ENCODE measurements at places on chromosomes 11 and 22.

DNA sequence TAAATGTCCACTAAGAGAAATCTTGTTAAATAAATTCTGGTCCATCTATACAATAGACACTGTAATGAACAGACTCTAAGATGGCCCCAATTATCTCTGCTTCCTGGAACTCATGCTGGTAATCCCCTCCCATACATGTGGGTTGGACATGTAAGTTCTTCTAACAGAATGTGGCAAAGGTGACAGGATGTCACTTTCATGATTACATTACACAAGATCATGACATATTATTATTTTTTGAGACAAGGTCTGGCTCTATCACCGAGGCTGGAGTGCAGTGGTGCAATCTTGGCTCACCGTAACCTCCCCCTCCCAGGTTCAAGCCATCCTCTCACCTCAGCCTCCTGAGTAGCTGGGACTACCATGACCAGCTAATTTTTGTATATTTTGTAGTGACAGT lies 14.6 kb upstream of the NDUFC2 start:
- no peak for DNase-seq

GRCh38 chr11:134157451-134157850 lies 66.3 kb downstream of the NCAPD3 start:
- DNase-seq = no peak

GRCh38 chr22:49081261-49081666 lies 746.4 kb downstream of the BRD1 start:
- no peak for DNase-seq

- DNase-seq = no peak
Observed at GRCh38 chr11:30322191-30322590, 713 bp upstream of the ARL14EP start.

DNA sequence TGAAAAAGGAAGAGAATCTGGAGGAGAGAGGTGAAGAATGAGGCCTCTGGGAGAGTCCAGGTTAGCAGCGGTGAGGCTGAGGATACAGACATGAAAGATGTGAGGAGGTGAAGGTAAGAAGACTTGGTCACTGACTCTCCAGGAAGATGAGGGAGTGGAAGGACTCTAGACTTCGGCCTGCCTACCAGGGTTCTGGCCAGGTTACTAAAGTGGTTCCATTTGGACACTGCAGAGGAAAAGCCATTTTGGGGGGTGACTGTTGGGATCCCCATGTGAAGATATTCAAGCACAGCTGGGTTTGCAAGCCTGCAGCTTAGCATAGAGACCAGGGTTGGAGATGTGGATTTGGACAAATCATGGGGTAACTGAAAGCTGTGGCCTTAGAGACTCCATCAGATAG lies 7.8 kb downstream of the DCHS1 start:
- no peak for DNase-seq

- DNase-seq = no peak
Observed at GRCh38 chr22:42855211-42855610, 1.9 kb downstream of the ARFGAP3 start.

GRCh38 chr11:91776655-91777054 lies 448.0 kb upstream of the FAT3 start:
- DNase-seq = no peak

GRCh38 chr11:35338921-35339320 lies 80.4 kb downstream of the SLC1A2 start:
- no peak for DNase-seq

DNA sequence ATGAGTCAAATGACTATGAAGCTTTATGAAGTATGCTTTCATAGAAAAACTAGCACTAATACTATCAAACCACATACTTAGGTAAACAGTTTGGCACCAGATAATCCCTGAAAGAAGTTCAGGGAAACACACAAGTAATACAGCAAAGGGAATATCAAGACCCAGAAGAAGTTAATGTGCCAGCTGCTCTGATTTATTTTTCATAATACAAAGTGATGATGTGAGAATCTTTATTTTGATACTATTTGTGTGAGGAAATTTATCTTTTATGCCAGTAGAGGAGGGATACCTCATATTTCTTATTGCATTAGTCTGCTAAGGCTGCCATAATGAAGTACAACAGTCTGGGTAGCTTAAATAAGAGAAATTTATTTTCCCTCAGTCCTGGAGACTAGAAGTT lies 67.7 kb upstream of the ANO3 start:
- DNase-seq = no peak

GRCh38 chr11:60798631-60799030 lies 13.5 kb downstream of the MS4A10 start:
- DNase-seq = no peak

DNA sequence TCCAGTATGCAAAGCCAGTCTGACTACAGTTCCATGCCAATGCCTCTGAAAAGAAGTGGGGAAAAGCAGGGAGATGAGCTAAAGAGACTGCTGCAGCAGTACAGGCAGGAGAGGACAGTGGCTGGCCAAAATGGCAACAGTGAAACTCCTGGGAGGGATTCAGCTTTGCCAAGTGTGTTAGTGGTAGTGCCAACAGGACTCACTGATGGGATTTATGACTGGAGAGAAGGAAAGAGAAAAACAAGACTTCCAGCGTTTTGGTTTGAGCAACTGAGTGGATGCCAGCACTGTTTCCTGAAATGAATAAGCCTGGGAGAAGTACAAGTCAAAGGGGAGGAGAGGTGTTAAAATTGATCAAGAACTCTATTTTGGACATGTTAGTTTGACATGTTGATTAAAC lies 80.9 kb downstream of the PLEKHA7 start:
- DNase-seq = no peak

DNA sequence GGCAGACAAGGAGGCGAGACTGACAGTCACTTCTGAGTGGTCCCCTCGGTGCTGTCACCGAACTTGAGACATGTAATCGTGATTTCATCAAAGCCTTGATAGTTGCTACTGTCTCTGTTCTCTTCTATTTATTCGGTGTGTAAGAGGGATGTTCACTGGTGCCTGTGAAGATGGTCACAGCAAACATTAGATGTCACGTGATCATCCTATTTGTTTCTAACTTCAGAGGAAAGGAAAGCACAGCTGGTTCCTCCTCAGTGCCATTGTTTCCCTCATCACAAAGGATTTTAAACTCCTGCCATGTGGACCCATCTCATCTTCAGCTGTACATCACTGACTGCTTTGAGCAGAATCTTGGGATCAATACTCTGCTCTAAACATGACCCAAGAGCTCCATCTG lies 73.1 kb upstream of the CLMP start:
- DNase-seq = no peak

- DNase-seq = no peak
Observed at GRCh38 chr22:41842996-41843970, 10.4 kb downstream of the SREBF2 start.

- DNase-seq = no peak
Observed at GRCh38 chr11:57001674-57002401, 13.1 kb downstream of the OR5AK2 start.
